ENCODE measurements at places on chromosomes 3 and 15.

DNA sequence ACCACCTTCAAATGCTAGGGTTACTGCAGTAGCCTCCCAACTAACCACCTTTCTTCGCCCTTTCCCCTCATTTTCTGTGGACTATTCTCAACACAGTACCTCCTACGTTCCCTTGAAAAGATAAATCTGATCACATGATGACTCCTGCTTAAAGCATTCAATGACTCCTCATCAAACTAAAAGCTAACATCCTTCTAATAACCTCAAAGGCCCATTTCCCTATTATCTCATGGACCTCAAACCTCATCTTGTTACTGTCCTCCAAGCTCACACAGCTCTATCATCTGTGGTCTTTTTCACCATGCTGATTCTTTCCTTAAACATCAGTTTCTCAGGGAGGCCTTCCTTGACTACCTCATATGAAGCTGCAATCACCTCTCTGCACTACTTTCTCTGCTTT, 29.6 kb downstream of the GADL1 start:
- DNase-seq = no peak

- no peak for DNase-seq
These were observed 26.9 kb downstream of the PRR20G start for GRCh38 chr3:127260826-127261555.

- DNase-seq = no peak
These were observed 72.3 kb upstream of the ST3GAL6 start for GRCh38 chr3:98690876-98691275.

GRCh38 chr3:111229301-111229700, 157.7 kb downstream of the NECTIN3 start:
- no peak for DNase-seq

DNA sequence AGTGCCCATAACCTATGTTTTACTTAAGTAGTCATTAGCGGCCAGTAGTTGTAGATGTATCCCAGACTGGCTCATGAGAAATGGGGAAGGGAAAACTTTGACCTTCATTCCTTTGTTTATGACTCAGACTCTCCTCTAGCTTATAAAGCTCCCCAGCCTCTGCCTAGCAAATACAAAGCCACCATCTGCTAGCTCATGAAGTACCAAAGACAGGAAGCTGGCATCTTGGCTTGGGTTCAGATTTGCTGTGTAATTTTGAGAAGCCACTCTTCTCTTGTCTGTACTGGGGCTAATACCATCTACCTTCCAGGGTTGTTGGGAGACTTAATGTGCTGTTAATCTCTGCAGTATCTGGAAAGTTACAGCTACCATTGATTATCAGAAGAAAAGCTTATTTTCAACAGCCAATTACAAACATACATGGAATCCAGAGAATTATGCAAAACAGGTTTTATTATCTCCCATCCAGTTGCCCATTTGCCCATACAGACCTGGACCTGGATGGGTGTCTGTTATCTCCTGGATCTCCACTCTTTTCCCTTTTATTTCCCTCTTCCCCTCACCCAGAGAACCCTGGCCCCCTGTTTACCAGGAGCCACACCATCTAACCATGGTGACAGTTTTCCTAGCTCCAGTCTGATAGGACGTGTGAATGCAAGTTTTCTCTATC, 153.8 kb downstream of the SEMA6D start:
- no peak for DNase-seq

DNA sequence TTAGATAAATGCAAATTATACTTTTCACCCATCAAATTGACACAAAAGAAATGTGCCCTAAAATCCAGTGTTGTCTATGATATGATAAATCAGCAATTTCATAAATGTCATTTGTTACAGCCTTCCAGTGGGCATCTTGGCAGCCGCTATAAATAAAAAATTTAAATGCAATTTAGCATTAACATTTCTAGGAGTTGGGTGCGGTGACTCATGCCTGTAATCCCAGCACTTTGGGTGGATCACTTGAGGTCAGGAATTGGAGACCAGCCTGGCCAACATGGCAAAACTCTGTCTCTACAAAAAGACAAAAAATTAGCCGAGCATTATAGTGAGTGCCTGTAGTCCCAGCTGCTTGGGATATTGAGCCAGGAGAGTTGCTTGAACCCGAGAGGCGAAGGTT, 65.9 kb upstream of the POMGNT2 start:
- no peak for DNase-seq

DNA sequence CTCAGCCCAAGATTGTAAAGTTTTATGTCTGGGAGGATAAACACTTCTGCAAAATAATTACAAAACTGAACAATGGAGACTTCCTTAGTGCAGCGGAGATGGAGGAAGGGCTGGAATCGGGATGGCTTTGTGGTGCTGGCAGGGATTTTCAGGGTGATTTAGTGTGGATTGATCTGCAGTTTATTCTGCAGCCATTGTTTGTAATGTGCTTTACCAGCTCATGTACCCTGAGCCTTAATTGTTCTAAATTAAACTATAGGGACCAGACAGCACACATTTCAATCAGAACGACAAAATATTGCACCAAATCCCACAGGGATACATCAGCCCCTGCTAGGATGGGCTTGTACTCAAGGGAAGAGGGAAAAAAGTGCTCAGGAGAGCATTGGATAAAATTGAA, 103.2 kb upstream of the ONECUT1 start:
- no peak for DNase-seq

DNA sequence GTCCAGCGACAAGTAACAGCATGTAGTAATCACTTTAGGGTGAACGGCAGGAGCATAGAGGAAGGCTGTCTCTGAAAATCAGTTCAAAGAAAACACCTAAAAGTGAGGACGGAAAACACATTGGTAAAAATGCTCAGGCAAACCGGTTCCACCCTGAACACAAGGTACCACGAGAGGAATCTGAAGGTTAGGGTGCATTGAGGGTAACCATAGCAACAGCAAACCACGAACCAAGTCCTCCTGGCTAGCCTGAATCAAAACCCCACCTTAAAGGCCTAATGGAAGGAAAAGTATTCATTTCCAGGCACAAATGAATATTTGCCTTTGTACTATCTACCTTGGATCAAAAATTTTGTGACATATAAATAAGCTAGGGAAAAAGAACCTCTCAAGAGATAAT, 315.0 kb downstream of the OCA2 start:
- DNase-seq = no peak

DNA sequence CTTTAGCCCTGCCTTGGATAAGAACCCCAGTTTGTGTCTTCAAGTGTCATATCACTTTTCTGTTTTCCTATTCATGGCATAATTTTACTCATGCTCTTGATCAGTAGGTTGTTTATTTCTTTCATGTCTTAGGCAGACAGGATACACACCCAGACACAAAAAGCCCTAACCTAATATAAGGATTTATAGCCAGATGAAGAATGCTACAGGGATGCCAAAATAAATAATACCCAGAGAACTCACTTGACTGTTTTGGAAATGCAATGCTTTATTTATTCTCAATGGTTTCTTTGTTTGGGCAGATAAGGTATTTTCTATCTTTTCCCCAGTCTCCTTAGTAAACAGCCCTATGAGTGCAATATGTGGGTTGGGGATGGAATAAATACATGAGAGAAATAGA, 424.0 kb upstream of the PDZRN3 start:
- no peak for DNase-seq

GRCh38 chr15:42547918-42548248, 710 bp downstream of the LRRC57 start:
- DNase-seq = no peak

DNA sequence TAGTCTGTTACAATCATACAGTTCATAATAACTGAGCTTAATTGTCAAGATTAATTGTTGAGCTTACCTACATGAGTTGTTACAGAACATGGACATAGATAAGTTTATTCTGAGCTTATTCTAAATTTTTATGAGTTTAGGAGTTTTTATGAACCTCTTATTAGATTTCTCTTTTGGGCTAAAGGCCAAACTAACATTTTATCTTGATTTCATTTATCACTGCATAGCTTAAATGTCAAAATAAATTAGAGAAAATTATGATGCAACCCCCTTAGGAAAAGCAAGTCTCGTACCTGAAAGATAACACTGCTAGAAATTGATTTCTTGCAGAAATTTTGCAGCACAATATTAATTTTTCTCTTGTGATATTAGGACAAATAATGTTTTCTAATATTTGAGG, 54.5 kb downstream of the CNTN6 start:
- no peak for DNase-seq

- DNase-seq = no peak
These were observed 265.7 kb downstream of the DIPK2A start for GRCh38 chr3:144237351-144237750.

- DNase-seq = no peak
These were observed 352.5 kb upstream of the C2CD4B start for GRCh38 chr15:62517541-62517940.

DNA sequence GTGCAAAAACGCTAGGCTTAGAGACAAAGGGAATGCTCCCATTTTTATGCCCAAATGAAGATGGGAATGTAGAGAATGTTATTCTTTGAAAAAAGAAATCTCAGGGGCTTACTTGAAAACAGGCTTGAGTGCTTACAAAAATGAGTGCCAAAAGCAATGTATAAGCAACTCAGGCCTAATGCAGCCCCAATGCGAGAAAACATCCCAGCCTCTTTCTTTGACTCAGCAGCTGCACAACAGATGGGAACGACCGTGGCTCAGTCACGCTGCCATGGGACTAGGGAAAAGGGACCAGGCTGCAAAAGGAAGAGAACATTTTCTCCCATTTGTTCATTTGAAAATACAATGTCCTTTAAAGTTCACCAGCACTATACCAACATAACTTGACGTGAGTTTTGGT, 246.4 kb upstream of the LRIG1 start:
- no peak for DNase-seq

DNA sequence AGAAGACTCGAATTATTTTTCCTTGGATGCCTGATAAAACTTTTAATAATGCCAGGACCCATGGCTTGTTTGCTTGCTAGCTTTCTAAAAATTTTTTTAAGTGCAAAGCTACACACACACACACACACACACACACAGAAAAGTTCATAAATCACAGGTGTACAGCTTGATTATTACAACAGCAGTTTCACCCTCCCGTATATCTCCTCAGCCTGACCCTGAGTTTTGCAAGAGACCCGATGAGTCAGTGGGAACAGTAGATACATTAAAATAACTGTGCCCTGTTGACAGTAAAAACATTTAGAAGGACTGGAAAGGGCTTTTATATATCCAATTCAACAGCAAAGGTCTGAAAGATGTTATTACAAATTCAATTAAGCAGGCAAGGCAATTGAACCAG, 46.7 kb downstream of the EMC4 start:
- DNase-seq = no peak

- no peak for DNase-seq
These were observed 47.0 kb upstream of the LRRFIP2 start for GRCh38 chr3:37221407-37221806.

DNA sequence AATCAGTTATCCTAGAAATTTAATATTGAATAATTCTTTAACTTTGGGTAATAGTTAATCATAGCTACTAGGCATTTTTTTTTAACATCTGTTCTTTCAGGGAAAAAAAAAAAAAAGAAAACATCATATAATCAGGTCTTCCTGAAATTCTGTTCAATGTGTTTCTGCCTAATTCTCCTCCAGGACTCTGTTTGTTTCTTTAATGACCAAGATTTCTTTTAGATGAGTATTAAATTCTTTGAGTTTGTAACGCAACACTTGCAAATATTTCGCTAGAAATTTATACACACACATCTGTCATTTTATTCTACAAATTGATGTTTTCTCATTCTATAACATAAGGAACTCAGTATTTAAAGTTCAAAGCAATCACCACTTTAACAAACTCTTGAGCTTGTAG, 56.7 kb downstream of the ALCAM start:
- no peak for DNase-seq

- no peak for DNase-seq
These were observed at the start of gene ACOX2 for GRCh38 chr3:58536501-58537411. Gene ACOX2 (minus strand): TSS chr3:58537190. CDS start chr3:58535106, 2,084 bp downstream.

DNA sequence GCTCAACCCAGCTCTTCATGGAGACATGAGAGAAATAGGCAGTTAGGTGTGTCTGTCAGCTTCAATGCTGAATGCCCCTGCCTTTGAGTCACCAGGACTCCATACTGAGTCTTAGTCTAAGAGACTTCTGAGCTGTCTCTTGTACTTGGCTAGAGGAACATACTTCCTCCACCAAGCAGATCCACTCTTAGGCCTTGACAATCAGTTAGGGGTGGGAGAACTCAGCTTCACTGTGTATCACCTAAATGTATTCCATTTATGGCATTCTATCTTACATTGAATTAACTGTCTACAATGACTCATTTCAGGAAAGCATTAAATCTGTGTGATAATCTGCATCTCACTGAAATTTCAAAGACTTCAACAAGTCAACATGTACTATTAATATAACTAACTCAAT, 66.0 kb downstream of the STAC start:
- no peak for DNase-seq

GRCh38 chr15:91490211-91490610, 363.3 kb upstream of the SLCO3A1 start:
- no peak for DNase-seq

GRCh38 chr3:135023996-135024658, 229.1 kb downstream of the EPHB1 start:
- DNase-seq = no peak

- DNase-seq = no peak
These were observed 22.6 kb downstream of the SRP14 start for GRCh38 chr15:40016224-40016865.

GRCh38 chr15:68471541-68471940, 39.6 kb upstream of the ITGA11 start:
- no peak for DNase-seq

DNA sequence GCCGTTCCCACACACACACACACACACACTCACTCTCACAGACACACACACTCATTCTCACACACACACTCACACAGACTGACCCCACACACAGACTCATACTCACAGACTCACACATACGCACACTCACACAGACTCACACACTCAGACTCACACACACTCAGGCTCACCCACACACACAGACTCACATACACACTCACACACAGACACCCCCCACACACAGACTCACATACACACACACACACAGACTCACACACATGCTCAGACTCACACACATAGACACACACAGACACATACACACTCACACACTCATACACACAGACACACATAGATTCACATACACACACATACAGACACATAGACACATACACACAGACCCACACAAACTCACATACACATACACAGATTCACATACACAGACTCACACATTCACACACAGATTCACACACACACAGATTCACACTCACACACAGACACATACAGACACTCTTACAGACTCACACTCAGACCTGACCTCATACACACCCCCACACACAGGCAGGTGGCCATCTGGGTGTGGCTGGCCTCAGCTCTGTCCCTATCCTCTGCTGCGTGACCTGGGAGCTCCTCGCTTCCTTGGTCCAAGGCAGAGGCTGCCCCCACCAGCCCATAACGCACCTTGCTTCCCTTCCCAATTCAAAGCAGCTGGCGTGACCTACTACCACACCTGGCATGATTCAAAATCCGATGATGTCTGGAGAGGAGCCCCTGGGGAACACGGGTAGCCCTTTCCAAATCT, 1.9 kb downstream of the C3orf22 start:
- no peak for DNase-seq

- no peak for DNase-seq
These were observed 93.4 kb downstream of the CCNL1 start for GRCh38 chr3:157066335-157067098.

DNA sequence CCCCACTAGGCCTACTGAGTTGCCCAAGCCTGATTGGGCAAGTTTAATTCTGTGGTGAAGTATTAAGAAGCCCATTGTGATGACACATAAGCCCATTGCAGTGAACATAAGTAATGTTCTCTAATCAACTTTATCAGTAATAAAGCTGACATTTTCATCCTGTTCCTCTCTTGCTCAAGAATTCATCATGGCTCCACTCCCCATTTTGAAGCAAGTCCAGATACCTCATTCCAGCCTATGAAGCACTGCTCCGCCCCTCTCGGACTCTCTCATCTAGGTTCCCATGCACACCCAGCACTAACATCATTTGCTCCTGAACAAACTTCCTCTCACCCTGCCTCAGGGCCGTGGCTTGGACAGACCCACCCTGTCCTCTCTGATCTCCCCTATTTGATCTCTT, 10.5 kb downstream of the SHF start:
- no peak for DNase-seq

All from iPS DF 19.7 (cell line).